ENCODE measurements at places on chromosomes 6 and 20.

DNA sequence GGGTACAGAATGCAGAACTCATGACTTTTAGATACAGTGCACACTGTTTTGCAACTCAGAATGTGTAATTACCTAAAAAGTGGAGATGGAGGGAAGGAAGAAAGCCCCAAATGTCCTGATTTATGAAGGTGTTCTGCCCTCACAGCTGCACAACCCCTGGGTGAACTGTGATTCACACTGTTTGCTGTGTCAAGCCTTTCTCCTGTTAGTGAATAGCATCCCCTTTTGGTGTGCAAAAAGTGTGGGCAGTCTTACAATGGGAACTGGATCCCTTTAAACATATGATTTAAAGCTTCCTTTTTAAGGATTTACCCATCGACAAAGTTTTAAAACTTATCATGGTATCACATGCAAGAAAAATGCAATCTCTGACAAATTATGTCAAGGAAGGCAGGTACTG, 633.4 kb upstream of the EPHA7 start:
- DNase-seq: no peak

GRCh38 chr6:113694278-113695077, 162.7 kb upstream of the MARCKS start:
- no peak for DNase-seq

- DNase-seq: no peak
These were observed 10.7 kb downstream of the EZR start for GRCh38 chr6:158808442-158808833.

GRCh38 chr6:84882768-84883766, 118.7 kb upstream of the TBX18 start:
- DNase-seq: no peak

DNA sequence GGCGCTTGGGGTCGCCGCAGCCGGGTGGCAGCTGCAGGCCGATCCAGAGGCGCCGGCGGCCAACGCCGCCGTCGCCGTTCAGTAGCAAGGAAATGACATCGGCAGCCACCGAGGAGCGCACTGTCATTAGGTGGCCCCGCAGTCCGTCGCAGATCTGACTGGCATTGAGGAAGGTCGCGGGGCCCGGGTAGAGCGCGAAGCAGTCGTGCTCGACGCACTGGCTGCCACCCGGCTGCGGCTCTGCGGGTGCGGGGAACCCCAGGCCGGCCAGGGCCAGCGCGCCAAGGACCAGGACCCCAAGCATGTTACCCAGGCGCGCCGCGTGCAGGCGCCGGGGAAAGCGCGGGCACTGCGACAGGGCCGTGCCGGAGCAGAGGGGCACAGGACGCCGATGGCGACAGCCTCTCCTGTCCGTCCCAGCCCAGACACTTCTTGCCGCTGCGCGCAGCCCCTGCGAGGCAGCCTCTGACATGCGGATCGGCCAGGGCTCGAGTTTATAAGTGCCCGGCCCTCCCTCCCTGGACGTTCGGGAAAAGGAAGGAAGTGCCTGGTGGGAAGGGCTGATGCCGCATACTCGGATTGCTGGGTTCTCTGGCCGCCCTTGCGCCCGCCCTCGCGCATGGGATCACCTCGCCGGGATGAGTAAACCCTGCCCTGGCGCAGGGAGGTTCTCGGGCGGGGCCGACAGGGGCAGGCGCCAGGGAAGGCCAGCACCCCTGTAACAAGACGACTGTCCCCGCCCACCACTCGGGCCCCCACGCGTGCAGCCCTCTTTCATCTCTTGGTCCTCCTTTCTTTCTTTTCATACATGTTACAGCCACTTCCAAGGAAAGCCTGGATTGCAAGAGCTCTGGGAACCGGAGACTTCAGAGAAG, at the start of gene THBD:
TSS of gene THBD (minus strand) at position 472 of the 875 bp plus-strand sequence. CDS start at position 304, 168 bp downstream.
- no peak for DNase-seq

DNA sequence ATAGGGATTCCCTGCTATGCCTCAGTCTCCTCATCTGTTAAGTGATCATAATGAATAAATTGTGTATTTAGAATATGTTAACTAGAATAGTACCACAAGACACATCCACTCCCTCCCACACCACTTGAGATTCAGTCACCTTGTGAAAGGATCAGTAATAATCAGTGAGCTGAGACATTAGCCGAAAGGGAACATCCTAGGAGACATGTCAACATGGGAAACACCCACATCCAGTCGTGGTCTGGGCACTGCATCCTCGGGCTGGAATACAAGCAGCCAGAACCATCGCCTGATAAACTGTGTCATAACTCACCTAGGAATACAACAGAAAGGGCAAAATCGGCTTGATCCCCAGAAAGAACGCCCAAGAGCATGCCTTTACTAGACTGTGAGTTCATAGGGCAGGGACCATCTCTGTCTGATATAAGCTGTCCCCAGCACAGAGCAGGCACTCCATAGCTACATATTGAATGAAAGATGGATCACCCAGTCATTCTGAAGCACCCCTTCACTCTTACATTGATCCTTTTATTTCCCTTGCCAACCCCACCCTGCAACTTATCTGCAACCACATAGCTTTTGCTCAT, 23.9 kb downstream of the RIPOR2 start:
- DNase-seq: no peak

DNA sequence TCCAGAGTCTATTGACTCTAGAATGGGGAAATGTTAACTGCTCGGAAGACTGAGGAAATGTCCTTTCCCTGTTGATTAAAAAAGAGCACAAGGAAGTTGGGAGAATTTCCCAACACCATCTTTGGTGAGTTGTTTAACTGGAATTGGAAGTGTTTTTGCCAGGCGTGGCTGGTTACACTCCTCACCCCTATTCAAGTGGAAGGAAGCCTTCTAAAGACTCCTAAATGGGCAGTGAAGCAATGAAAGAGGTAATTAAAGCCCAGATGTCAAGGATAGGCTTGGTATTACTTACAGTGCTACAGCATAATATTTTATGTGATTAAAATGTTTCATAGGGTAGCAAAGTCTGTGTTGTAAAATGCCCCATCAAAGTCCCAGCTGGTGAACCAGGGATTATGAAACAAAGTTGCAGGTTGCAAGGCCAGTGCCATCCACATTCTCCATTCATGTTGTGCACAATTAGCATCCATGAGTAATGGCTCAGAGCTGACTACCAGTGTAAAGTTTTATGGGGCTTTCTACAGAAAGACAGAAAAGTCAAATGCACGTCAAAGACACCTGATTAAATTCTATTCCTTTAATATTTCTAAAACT, 52.6 kb downstream of the BTBD3 start:
- no peak for DNase-seq

GRCh38 chr6:42527204-42527603, 36.6 kb upstream of the UBR2 start:
- no peak for DNase-seq

GRCh38 chr6:154462425-154462824, 48.1 kb downstream of the CNKSR3 start:
- no peak for DNase-seq

DNA sequence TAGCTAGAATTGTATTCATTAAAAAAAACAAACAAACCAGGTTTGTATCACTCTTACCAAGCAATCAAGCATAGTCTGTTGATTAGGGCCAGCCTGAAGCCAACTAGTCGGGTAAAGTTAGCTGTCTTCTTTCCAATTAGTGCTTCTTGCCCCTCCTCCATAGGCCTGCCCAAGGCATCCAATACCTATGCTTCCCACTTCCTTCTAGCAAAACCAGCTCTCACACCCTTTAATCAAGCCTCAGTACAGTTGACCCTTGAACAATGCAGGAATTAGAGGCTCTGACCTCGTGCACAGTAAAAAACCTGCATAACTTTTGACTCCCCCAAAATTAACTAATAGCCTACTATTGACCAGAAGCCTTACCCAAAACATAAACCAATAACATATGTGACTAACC, 119.1 kb upstream of the DTNBP1 start:
- no peak for DNase-seq

- DNase-seq: no peak
These were observed 8.5 kb downstream of the SCGN start for GRCh38 chr6:25660512-25660911.

DNA sequence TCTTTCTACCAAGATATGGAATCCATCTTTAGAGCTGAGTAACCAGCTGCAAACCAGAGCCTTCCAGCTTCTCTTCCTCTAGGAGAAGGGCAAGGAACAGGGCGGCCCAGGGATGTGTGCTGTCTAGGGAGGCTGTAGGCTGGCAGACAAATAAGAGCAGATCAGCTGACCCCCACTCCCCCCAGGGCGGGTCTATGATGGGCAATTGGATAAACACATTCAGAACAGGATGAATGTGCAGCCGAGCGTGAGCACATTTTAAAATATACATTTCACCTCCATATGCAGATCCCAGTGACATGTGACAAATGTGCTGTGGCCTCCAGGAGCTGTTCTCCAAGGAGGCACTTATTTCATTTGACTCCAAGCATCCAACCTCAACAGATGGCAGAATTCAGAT, 580.1 kb downstream of the PTPRT start:
- no peak for DNase-seq

DNA sequence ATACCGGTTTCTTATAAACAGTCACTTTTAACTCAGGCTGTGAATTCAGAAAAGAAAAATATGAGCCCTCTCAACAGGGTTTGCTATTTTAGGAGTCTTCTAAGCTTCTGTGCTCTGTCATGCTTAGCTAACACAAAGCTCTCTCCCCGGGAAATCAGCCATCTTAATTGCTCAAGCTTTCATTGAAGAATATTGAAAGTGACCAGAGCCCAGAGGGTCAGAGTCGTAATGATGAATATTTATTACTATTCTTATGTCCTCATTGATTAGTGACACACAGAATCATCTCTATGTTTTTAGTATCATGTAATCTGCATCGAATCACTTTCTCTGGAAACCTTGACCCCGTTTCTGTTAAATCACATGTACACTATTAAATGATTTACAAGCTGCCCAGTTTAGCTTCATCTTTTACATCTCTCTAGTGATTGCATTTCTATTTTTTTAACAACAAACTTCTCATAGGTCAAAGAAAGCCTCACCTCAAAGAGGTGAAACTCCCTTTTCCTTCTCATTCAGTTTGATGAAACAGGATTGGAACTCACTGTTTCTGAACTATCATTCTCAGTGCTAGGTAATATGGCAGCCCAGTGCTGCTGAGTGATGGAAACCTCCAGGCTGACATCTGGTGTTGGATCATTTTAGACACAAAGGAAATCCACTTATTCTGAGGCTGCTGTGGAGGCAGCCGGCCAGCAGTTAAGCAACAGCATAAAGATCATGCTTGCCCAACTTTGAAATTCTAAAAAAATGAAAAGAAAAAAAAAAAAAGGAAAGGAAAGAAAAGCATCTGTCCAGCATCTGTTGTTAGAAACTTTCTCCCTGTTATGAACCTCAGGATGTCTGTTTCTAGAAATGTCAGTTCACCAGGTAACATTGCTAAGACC, 96.3 kb downstream of the RFPL4B start:
- DNase-seq: no peak

DNA sequence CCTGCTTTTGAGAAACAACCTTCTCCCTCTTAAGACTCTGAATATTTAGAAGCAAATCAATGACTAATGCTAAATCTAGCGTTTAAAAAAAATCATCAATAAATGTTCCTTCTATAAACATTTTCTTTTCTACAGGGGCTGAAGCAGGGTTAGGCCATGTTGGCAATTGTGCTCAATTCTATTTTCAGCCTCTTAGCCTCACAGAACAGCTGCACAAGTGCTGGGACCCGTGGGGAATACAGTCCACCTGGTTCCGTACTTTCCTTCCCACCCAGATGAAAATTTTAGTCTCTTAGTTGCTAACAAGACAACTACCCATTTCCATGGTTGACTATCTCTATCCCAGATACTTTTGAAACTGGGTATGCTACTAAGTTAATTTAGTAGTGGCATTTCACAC, 138.6 kb downstream of the RPS12 start:
- DNase-seq: no peak

DNA sequence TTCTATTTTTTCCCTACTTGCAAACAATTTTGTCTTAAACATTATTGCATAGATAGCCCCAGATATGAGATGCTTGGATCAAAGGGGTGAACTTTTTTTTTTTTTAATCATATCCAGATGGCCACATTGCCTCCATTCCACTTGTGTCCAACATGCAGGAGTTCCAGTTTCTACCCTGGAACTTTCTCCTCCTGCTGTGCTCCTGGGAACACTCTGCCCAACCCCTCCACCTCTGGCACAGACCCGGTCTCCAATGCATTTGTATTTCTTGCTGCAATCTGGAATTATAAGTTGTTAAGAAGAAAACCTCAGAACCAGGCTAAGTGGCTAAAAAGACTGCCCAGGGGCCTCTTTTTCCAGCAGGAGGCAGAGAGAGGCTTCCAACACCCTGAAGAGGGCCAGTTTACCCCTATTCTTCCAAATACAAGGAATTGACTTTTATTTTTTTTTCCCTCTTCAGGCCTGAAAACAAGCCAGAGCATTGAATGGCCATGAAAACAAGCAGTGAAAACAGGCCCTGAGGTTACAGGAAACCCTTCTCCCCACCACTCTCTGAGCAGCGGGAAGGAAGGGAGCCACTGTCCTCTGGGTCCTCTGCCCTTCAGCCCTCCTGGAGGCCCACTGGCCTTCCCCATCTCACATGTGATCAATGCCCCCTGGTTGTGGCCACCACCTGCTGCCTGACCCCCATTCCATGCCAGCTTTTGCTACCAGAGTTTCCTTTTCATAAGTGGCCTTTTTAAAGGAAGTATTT, 44.3 kb downstream of the PDYN start:
- no peak for DNase-seq

- no peak for DNase-seq
These were observed 43.2 kb downstream of the PFDN4 start for GRCh38 chr20:54251096-54251495.

- DNase-seq: no peak
These were observed 104.4 kb upstream of the ADGRF4 start for GRCh38 chr6:47593979-47594378.

GRCh38 chr6:11007715-11008608, 36.1 kb downstream of the ELOVL2 start:
- DNase-seq: no peak

GRCh38 chr20:8155229-8155628, 23.2 kb downstream of the PLCB1 start:
- no peak for DNase-seq

GRCh38 chr20:35135867-35136586, 11.1 kb downstream of the EDEM2 start:
- no peak for DNase-seq

GRCh38 chr6:126553854-126554253, 213.9 kb downstream of the CENPW start:
- DNase-seq: no peak

DNA sequence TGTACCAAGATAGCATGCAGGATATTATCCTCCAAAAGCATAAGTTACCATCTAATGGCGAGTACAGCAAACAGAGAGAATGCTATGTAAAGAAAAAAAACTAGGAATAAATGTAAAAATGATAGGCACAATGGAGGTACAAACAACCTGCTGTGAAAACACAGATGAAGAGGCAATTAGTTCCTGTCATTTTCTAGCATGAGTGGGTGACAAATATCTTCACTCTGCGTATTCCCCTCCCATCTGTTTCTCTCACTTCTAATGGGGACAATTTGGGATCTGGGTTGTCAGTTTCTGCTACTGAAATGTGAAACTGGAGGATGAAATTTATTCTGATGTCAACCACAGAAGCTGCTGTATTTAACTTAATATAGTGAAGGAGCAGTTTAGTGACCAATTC, 11.7 kb upstream of the PTPRK start:
- DNase-seq: no peak

DNA sequence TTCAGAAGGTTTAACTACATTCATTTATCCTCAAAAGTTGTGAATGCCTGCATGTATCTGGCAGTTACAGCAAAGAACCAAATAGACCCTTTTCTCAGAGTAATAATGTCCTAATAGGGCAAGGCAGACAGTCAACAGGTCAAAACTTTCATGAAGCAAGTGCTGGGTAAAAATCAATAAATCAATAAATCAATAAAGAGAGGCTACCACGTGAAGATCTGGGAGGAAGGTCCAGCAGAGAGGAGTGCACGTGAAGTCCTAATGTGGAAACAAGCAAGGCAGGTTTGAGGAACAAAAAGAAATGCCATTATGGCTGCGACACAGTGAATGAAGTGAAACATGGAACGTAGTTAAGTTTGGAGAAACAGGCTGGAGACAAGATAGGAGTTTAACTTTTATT, 36.3 kb upstream of the C6orf118 start:
- no peak for DNase-seq
